SK-N-SH treated with all-trans-retinoic acid at 6 μM for 48 hours (cell line): ENCODE measurements at places on chromosomes 12 and 14.
A peak's percentile ranks its signal among the peaks of the same experiment; 100 is the strongest.

DNA sequence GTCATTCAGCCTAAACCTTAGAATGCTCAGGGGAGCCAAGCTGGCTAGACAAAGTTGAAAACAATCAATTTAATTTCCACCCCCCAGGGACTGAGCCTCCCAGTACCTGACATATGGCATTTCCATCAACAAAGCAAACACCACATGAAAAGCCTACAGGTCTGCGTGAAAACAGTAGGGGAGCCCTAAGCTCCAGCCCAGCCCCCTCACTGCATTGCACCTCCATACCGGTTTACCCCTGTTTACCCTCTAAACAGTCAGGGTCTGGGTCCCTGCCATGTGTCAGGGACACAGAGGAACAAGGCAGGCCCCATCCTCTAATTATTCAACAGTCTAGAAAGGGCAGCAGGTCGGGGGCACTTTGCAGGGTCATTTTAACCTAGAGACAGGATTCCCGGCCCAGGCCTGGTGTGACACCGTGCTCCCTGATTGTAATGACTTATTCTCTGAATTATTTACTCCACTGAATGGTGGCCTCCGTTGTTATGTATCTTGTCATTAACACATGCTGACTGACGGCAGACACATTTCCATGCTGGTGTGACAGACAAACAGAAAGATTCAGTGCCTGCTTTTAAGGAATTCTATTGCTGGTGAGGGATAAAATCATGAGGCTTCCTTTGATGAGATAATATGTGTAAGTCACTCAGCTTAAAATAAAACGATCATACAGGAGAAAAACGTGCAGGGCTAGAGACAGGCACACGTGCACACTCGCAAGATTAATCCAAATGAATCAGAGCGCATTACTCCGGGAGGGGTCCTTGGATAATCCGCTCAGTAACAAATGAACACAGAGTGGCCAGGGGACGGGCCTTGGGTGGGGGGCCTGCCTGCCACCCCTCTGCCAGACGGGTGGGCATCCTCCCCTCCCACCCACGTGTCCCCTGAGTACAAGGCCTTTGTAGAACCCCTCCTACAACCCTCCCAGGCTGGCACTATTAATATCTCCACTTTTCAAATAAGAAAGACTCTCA lies 23.2 kb downstream of the CCDC88C start:
- no peak for ATAC-seq

DNA sequence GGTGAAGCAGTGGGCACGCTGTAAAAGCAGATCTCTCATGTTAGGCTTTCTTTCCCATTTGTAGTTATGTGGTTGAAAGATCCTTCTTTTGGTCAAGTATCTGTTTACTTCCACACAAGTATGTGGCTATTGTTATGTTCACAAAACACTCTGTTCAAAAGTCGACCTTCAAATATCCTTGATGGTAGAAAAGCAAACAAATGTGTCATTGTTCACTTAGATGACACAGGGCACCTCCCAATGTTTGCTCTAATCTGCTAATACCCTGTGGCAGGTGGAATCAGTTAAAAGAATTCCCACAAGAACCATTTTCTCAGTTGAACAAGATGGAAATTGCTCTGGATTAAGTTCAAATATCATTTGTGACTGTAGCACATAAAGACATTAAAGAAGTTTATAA lies 43.6 kb upstream of the NAA30 start:
- ATAC-seq: no peak

GRCh38 chr12:110050927-110051326 lies 2.6 kb upstream of the C12orf76 start:
- no peak for ATAC-seq

GRCh38 chr14:74577247-74577947 lies 34.6 kb downstream of the LTBP2 start:
- no peak for ATAC-seq

DNA sequence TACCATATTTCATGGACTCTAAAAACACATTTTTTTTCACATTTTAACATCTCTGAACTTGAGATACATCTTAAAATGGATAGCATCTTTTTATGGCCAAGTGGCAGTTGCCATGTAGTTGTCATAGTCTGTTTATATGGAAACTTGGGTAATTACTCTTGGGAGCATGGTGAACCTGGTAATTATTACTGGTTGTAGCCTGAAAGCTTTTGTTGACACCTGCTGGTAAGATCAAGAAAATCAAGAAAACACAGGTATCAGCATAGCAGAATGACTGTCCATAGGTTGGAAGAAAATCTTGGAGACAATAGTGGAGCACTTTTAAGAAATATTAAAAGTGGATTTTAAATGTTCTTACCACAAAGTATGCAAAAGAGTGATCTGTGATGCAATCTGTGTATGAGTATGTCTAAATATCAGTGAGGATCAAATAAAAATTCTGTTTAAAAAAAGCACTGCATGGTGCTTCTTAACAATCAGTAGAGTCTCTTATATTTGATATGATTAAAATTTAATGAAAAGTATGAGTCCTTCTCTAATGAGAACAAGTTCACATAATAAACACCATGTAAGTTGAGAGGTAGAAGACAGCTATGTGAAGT lies 44.2 kb downstream of the TTC8 start:
- peak; percentile 70 for ATAC-seq

DNA sequence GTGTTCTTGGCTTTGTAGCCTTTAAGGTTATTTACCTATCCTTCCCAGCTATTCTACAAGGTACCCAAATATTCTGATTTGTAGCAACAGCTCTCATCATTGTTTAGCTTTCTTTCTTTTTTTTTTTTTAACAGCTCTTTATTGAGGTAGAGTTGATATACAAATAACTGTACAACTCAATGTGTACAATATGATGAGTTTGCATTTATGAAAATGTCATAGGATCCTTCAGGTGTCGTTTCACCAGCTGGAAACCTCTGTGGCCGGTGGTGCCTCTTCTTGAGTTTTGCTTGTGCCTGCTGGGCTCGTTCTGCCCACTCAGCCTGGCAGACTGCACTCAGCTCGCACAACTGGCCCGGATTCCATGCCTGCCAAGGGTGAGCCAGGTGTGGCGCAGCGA lies 26.9 kb upstream of the TBPL2 start:
- no peak for ATAC-seq

GRCh38 chr14:69651664-69652063 lies 40.3 kb downstream of the SUSD6 start:
- ATAC-seq: no peak

GRCh38 chr12:110756611-110757010 lies 13.9 kb upstream of the PPP1CC start:
- ATAC-seq: peak; percentile 81

DNA sequence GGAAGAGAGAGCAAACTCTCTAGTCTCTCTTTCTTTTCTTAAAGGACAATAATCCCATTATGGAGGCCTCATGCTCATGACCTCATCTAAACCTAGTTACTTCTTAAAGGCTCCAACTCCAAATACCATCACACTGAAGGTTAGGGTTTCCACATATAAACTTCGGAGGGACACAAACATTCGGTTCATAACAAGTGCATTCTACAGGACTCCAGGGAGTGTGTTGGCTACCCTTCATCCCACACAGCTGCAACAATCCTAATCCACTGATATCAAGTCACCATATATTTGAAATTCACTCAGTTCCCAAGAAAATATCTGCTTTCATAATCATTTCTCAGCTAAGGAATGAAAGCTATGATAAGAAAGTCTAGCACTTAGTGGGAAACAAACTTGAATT lies 265.9 kb upstream of the PLEKHG7 start:
- ATAC-seq: no peak

GRCh38 chr12:126424696-126425095 lies 1359.5 kb downstream of the AACS start:
- peak; percentile 54 for ATAC-seq

GRCh38 chr14:70755655-70756054 lies 53.7 kb downstream of the MAP3K9 start:
- ATAC-seq: peak; percentile 26

GRCh38 chr12:79143803-79144202 lies 279.2 kb downstream of the SYT1 start:
- ATAC-seq: no peak

GRCh38 chr14:58537004-58537403 lies 100.8 kb upstream of the DACT1 start:
- ATAC-seq: no peak

GRCh38 chr14:102007916-102008418 lies 43.6 kb downstream of the DYNC1H1 start:
- no peak for ATAC-seq

- ATAC-seq: no peak
These were observed 210.8 kb upstream of the BTG1 start for GRCh38 chr12:92356425-92356824.

- ATAC-seq: no peak
These were observed 210.8 kb downstream of the PCNX1 start for GRCh38 chr14:71117839-71118743.

DNA sequence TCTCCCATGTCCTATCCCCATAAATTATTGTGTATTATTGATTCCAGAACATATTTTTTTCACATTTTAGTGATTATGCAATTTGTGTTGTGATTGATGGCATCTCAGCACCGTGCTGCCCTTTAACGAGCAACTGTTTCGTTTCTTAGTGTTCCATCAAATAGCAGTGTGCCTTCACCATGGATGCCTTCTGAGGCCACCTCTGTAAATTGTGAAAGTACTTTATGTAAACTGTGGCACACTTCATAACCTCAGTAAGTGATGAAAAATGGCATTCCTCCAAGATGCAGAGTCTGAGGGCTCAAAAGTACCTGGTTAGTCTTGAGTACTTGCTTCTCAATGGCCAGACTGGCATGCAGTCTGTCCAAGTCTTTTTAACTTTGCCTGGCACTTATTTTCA lies 8.2 kb downstream of the CHST11 start:
- no peak for ATAC-seq

GRCh38 chr12:87827638-87828264 lies 201.4 kb downstream of the C12orf50 start:
- peak; percentile 49; the same call in 2 of the 3 replicates for ATAC-seq

DNA sequence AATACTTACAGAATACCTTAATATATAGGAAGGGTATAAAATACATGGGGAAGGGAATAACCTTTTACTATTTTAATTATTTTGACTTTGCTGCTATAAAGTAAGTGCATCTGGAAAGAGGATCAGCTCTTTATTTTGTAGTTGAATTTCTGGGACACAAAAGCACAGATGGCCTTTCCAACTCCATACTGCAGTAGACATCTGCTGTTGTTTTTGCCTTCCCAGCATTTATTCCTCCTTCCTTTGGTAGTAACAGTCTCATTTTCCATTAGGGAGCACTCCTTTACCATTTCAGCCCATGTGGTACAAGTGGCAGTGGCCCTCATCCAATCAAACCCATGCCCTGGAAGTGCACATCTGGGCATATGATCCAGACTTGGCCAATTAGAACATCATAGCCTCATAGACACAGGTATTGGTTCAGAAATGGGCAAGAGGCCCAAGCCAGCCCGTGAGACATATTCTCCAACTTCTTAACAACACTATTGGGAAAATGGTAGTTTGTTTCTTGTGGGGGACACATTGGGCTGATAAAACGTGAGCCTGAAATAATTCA lies 64.8 kb upstream of the YARS2 start:
- no peak for ATAC-seq

DNA sequence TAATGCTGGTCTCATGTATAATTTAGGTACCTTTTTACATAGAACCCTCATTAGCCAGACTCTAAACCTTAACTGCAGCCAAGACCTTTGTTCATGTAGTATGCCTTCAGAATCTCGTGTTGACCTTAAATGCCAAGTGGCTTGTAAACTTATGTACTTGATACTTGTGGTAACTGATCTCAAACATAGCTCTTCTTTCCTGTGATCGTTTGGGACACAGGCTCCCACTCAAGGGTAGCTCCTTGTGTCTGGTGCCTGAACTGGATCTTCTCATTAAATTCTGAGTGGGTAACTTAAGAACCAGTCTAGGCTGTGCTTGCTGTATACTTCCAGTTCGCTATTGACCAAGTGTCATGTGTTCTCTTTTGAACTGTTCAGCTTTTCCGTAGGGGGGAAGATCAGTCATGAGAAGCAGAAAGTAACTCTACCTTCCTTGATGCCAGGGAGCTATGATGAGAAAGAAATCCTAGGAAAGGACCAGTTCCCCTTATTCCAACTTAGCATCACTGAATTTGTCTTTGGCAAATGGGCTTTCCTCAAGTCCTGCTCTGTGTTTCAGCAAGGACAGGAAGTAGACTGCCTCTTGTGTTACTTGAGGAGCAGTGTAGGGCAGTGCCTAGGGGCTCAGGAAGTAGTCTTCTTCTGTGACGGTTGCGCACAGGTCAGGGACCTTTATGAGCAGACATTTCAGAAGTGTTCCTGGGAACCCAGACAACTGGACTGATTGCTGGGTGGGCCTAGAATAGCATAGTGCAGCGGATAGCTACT lies 2.5 kb downstream of the LGALS3 start:
- no peak for ATAC-seq

- ATAC-seq: no peak
These were observed 190.2 kb upstream of the CNOT2 start for GRCh38 chr12:70052931-70053497.

GRCh38 chr12:121723200-121723599 lies 10.6 kb downstream of the TMEM120B start:
- no peak for ATAC-seq

DNA sequence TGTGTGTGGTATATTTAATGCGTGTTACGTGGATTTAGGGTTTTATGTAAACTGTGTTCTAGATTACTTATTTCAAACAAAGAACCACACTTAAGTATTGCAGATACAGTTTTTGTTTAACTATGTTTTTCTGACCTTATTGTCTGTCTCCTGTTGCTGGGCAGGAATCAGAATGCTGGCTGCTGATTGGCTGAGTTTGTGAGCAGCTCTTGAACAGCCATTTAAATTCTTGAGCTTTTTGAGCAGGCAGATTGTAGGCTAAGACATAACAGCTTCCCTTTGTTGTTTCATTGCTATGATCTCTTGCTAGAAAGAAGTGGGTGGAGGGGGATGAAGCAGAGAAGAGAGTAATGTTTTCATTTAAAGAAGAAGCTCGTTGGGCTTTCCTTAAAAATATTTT lies 52.2 kb downstream of the ATF7IP start:
- peak; percentile 93 for ATAC-seq

DNA sequence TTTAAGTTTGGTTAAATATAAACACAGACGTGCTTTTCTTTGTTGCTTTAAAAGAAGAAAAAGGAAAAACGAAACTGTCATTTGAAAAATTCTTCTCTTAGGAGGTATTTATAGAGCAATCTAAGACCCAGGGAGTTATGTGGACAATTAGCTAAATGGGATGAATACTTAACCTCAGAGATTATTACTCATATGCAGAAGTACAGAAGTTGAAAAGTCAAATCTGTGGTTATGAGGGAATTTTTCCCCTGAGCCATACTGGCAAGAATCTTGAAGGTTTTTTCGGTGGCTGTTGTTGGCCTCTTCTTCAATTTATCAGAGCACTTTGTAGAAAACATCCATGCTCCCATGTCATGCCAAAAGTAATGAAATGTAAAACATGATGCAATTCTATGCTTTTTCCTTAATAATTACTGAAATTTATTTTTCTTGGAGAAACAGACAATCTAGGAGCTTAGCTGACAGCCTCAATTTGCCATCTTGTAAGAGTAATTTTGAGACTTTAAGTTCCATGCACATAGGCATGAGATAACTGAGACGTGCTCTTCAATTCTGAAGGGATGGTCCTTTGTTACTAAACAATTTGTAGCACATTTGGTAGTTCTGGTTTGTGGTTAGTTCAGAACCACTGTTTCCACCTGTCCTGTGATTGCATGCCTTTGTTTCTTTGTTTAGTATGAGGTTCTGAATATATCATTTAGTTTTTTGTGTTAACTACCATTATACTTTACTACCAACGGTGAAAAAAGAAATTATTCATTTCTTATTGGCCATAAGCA lies 126.6 kb downstream of the BCAT1 start:
- no peak for ATAC-seq

- ATAC-seq: peak; percentile 83
These were observed 29.0 kb downstream of the PEBP1 start for GRCh38 chr12:118164798-118165486.
